ENCODE measurements at places on chromosomes 3 and 15.
A peak's percentile ranks its signal among the peaks of the same experiment; 100 is the strongest.

- no peak for DNase-seq
These were observed 32.3 kb upstream of the CYP11A1 start for GRCh38 chr15:74399511-74400312.

- no peak for DNase-seq
These were observed 1.6 kb downstream of the TATDN2 start for GRCh38 chr3:10249833-10250232.

GRCh38 chr3:20232906-20233780, 47.1 kb upstream of the SGO1 start:
- no peak for DNase-seq

GRCh38 chr3:141375381-141376301, 7.3 kb downstream of the ZBTB38 start:
- DNase-seq = no peak

DNA sequence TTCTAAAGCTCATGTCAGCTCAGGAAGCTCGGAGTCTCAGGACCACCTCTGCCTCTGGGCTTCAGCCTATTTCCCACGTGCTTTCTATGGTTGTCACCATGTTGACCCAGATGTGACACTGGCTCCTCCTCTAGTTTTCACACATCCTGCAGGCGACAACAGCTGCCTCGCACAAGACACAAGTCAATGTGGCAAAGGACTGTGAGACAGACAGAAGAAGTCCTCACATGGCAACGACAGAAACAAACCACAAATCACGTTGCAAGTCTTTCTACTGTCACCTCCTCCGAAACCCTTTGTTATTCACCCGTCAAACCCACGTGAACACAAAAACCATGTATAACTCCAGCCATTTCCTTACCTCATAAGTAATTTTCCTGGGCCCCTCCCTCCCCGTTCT, 194.5 kb downstream of the MEX3B start:
- no peak for DNase-seq

GRCh38 chr15:101172501-101173071, 79.3 kb downstream of the CHSY1 start:
- no peak for DNase-seq

DNA sequence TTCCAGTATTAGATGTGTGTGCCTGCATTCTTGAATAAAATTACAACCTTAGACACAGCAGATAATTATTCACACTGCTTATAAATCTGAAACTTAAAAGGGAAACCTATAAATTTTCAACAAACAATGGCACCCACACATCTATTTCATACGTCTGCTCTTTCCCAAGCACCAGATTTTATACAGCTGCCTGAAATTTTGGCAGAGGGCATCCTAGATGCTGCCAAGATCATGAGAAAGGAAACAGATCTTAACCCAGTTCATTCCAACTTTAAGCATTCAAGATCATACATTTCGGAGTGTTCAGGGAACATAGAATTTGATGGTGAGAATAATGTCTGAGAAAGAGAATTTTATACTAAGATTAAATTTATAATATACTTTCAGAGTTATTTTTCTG, 53.1 kb downstream of the CLDN1 start:
- no peak for DNase-seq

GRCh38 chr15:39084674-39085530, 496.0 kb upstream of the THBS1 start:
- no peak for DNase-seq

DNA sequence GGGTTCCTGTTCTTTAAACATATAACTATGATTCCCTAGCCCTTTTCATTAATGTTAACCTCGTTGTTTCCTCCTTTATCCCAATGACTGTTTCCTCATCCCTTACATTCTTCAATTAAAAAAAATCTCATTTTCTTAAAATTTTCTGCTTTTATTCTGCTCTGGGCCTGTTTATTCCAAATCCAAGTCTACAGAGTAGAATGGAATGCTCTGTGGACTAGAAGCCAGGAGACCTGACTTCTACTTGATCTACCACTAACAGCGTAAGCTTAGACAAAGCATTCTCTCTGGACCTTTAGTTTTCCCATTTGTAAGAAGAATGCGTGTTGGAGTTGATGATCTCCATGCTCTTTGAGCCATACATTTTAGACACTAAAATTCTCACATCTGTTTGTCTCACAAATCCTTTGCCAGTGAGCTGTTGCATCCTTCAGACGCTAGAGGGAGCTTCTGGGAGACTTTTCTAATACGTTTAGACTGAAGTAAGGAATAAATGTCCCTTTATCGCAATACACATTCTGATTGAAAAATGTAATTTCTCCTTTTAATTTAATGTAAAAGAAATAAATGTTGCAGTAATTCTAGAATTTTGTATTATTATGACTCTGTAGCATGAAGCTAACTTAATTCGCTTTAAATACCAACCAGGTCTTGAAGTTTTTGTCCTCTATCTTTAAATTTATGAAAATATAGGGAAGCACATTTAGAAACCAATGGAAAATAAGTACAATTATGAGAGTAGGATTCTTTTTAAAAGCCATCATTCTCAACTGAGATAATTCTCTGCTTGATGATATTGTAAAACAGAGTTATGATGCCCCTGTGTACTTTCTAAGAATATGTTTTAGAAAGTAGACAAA, 21.7 kb upstream of the GMNC start:
- peak; percentile 90 for DNase-seq

Data from Karpas-422 (cell line).